ENCODE measurements at places on chromosomes 2 and 18.

DNA sequence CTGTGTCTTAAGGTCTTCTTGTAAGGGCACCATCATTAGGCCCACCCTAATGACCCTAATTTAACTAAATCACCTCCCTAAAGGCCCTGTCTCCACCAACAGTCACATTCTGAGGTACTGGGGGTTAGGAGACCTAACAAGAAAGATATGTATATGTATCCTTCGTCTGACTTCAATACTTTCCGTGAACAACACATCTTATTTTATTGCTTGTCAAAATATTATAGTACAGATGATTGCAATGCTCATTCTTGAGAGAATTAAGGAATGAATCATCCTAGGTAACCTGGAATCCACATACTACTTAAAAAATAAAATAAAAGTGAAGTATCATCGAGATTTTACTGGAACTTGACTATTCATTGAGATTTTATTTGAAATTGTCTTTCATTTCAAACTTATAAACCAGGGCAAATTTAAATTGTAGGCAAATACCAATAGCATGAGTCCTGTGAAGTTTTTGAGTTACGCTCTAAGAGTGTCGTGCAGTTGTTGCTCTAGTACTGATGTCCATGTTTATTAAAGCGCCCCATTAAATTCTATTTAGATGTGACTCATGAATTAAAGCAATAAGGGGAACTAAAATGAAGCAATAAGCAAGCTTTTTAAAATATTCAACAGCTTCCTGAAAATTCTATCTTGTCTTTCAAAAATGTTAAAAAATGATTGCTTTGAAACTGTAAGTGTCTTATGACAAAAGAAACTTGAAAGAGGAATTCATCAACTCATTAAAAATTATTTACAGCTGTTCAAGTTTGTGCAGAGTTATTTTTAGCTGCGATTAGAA is 40.0 kb downstream of the CCDC102B start:
- no peak for DNase-seq

- no peak for DNase-seq
These were observed 10.8 kb downstream of the TYMS start for GRCh38 chr18:668260-668659.

GRCh38 chr2:176464886-176465564 is 195.8 kb downstream of the MTX2 start:
- DNase-seq = peak; percentile 61

GRCh38 chr2:97676620-97677019 is 7.1 kb downstream of the C2orf92 start:
- no peak for DNase-seq

DNA sequence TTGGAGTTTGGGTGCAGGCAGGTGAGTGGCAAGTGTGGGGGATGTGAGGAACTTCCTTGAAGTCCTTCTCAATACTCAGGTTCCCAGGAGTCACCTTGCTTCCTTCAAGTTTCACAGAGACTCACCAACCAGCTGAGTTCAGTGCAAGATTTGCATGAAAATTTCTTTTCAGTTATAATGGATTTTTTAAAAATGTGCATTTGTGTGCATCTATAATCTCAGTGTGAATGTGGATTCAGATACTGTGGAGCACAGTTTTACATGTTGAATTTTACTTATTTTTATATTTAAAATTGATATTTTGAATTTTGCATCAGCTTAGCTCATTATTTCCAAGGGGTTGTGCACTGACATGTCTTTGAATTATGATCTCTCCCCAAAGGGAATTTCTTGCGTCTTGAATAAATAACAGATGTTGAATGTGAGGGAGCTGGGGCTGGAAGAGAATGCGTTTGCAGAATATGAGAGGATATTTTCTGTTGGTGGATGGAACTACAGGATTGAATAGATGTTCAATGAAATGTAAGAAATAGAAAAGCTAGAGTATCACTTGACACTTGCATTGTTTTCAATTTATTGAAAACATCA is 184.3 kb downstream of the RPRM start:
- peak; percentile 23 for DNase-seq
